ENCODE measurements at places on chromosomes 7 and 10. TPM values are rescaled to one million over a fixed set of nuclear protein-coding genes. Genes with fewer than 3 reads are reported as not detected.

- no peak for DNase-seq
Observed at GRCh38 chr10:3237530-3237929, 64.9 kb upstream of the PITRM1 start.

- no peak for DNase-seq
Observed at GRCh38 chr7:90474284-90475210, 5.1 kb downstream of the PTTG1IP2 start.

DNA sequence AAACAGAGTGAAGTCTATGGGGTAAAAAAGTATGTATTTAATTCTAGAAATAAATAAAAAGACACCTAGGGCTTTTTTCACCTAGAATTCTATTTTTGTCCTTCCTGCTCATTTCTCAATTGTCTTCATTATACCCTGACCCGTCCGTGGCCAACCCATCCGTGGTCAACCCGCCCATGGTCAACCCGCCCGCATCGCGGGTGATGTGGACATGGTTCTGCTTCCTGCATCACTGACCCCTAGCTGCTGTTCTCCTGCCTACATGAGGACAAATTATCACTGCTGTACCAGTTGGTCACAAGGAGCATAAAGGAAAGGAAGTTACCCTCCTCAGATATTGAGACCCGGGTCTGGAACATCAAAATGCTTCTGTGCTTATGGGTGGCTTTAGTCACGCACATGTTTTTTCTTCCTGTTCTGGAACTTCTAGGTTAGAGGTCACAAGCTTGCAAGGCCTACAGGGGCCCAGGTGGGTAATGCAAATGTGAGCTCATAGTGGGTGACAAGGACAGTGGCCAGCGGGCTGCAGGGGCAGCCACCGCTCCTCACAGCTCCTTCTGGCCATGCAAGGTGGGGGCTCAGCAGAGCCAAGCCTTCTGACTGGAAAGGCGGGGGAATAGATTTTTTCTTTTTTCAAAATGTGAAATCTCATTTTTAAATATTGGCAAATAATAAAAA lies 15.5 kb downstream of the CAMK2G start:
- no peak for DNase-seq

GRCh38 chr10:21508706-21509331 lies 16.7 kb downstream of the SKIDA1 start:
- no peak for DNase-seq

DNA sequence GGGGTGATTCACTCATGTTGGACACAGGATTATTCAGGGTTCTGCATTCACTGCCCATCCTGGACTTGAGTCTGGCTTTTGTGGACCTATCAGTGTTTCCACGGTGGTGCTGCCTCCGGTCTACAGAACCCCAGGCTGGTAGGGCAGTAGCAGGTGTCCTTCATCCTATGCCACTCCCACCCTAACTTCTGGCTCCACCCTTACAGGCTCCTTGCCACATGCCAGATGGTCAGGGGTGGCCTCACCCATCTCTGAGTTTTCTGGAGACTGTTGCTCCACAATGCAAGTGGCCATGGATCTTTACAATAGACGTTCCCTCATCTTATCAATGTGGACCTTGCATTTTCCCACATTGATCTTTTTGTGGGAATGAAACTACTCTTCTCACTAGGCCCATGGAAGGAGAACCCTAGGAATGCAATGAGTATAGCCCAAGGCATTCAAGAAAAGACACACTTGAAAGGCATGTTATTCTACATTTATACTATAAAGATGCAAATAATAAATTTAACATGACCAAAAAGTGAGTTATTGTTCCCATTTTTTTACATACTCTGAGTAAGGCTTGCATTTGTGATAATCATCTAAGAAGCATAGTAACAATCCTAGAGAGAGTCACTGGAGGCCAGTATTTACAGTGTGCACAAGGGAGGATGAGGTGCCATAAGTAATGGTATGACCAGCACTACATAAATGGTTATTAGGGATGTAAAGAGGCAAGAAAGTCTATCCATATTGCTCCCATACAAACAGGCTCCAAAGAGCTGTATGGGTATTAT lies 57.4 kb upstream of the ADO start:
- DNase-seq = no peak

DNA sequence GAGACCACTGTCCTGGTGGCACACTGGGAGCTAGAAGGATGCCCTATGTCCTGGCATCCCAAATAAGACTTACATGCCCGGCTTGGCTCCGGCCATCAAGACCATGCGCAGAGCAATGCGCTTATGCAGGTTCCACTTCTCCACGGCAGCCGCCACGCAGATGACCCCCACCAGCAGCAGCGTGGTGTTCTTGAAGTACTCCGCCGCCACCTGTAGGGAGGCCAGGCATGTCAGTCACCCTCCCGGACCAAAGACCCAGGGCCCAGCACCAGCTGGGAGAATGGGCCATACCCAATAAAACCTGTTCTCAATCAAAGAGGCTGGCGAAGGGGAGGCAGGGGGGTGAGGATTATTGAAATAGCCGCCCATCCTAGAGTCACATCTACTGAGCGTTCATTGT lies 19.9 kb downstream of the SLC13A4 start:
- DNase-seq = no peak

SLC26A5 gene
- not detected for total RNA-seq

DNA sequence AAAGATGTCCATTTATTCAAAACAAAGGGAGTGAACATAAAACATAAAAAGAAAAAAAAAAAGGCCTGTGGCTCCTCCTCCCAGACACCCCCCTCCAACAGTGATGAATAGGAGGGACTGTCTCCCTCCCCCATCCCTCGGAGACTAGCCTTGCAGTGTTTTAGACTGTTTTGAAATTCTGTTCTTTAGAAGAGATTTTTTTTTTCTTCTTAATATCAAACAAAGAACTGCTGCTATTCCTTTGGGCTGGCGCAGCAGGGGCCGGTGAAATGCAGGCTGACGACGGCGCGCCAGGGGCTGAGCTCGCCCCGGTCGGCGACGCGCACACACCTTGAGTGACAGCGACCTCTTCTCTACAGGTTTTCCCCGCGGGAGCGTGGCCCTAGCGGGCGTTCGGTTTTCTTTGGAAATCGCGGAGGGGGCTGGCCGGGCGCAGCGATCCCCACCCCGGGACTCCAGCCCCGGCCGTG lies at the start of gene LANCL2:
LANCL2 (plus strand) TSS at position 133 of the 470 bp plus-strand sequence. CDS start 689 bp downstream, outside the sequence.
- DNase-seq = peak; percentile 56

GRCh38 chr7:112708236-112708635 lies 82.0 kb downstream of the TMEM168 start:
- DNase-seq = peak; percentile 17

- no peak for DNase-seq
Observed at GRCh38 chr7:30524545-30524944, 19.9 kb upstream of the GGCT start.

FASTK gene
- total RNA-seq = 113 TPM

CHAT gene
- not detected for total RNA-seq

DNA sequence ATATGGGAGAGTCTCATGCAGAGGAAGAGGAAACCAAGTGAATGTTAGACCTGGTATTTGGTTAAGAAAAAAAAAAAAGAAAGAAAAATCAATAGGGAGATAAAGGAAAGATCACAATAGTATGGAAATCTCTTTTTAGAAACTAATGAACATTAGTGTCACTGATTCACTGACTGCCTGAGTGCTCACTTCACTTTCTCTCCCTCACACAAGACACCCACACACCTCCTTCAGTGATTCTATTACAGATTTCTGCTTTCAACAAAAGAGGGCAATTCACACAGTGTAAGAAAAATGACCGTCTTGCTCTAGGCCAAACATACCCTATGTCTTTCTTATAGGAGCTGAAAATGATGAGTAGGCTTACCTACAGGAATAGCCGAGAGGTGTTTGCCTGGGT lies 6.0 kb downstream of the GPR158 start:
- no peak for DNase-seq

DNA sequence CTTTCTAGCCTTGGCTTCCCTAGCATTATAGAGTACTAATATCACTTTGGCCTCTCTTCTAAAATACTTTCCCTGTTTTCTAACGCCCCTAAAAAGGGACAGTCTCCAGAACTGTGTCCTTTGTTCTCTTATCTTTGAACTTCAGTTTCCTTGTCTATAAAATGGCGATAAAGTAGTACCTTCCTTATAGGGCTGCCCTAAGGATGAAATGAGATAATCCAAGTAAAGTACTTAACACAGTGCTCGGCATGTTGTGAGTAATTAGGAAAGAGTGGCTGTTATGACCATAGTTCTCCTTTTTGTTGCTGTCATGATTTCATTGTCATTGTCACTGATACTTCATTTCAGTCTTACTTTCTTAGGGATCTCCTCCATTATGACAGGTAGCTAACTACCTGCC lies 114.7 kb downstream of the EXOC4 start:
- no peak for DNase-seq

CXCL12 gene
- total RNA-seq = 0.67 TPM

- DNase-seq = no peak
Observed at GRCh38 chr7:229184-229964, 37.0 kb downstream of the FAM20C start.
